ENCODE measurements at places on chromosomes 5 and 9.
A peak's percentile ranks its signal among the peaks of the same experiment; 100 is the strongest.

- no peak for DNase-seq
These were observed 1.6 kb downstream of the TMEM245 start for GRCh38 chr9:109117856-109118807.

DNA sequence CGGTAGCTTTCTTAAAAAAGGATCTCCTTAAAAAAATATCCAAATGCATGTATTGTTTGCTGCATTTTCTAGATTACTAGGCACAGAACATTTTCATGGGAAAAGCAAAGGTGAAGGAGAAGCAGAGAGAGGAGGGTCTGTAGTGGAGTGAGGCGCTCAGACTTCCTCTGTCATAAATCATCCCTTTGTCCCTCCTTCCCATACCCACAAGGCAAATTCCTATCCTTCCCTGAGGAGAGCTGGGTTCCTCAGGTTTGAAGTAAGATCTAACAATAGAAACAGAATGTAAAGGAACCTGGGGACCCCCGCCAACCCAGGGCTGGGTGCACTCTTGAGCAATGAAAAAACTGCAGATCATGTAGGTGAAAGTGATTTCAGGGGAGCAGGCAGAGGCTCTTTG lies 149.2 kb upstream of the ANKH start:
- no peak for DNase-seq

GRCh38 chr5:13356226-13356625 lies 588.3 kb downstream of the DNAH5 start:
- DNase-seq = no peak

DNA sequence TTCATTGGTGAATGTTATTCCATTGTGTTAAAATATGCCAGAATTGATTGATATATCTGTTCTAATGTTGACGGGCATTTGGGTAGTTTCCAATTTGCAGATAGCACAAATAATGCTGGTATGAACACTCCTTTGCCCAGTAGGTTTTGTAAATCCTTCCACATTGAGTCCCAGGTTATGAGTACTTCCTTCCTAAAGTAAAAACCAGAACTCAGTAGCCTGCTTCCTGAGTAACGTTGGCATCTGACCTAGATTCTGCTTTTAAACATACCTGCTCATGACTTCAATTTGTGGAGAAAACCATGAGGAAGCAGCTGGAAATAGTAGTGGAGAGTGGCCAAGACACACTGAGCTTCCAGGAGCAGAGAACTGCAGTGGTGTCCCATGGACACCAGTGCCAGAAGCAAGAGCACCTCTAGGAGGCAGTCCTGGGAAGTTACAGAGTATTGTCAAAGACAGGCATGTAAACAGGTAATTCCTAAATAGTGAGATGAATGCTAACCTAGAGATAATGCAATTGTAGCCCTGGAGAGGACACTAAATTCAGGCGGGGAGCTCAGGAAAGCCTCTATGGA lies 24.3 kb upstream of the RASGRF2 start:
- no peak for DNase-seq

DNA sequence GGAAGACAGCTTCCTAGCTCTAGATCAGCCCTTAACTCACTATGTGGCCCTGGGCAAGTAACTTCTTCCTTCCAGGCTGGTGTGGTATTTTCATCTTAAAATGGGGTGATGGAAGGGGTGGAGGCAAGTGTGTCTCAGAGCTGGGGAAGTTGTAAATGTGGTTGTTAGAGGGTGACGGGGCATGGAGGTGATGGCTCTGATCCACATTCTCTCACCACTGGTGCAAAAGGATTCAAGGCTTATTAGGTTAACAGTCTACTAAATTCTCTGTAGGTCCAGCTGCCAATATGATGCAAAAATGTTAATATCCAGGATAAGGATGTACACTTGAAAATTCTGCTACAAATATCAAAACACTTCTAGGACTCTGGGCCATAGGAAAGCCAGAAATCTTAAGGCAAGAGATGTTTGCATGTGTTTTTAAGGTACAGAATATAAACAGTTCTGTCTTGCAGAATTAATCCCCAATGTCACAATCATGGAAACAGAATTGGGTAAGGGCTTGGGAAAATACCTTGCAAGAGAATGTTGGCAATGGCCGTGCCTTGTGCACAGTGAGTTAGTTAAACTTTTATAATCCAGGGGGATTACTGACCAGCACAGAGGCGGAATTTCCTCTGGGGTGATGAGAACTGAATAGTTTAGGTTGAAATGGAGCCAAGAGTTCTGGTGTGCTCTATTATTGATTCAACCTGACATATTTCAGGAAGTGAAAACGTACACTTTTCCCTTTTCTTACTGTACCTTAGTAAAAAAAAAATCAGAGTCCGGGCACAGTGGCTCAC lies 19.8 kb downstream of the TNFSF15 start:
- DNase-seq = no peak

DNA sequence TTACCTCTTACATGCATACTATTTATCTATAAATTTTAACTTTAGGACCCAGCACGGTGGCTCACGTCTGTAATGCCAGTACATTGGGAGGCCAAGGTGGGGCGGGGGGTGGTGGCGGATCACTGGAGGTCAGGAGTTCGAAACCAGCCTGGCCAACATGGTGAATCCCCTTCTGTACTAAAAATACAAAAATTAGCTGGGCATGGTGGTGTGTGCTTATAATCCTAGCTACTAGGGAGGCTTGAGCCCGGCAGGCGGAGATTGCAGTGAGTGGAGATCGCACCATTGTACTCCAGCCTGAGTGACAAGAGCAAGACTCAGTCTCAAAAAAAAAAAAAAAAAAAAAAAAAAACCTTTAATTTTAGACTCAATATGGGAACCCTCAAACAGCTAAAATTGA lies 1582.6 kb upstream of the NUDT12 start:
- DNase-seq = no peak

- no peak for DNase-seq
These were observed 9.4 kb upstream of the REEP5 start for GRCh38 chr5:112931473-112931872.

- no peak for DNase-seq
These were observed 1126.7 kb upstream of the CDH9 start for GRCh38 chr5:28165096-28165495.

GRCh38 chr5:112205846-112206245 lies 213.2 kb downstream of the EPB41L4A start:
- no peak for DNase-seq

GRCh38 chr5:37769108-37769507 lies 70.7 kb downstream of the GDNF start:
- no peak for DNase-seq

DNA sequence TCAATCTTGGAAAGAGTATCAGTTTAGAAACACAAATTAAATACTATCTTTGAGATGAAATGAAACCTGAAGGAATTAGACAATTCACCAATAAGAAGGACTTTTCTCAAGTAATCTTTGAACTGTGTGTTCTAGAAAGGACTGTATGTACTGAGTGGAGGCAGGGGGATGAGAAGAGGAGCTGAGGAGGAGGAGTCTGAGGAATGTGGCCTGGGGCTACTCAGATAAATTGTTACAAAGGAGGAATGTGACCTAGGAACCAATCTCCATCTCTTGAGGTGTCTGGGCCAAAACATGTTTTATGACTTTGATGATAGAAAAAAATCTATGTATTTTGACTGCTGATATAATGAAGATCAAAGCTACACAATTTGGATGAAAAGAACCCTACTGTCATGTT lies 124.3 kb upstream of the ANKRD55 start:
- DNase-seq = no peak

GRCh38 chr9:125822160-125822559 lies 75.0 kb downstream of the PBX3 start:
- DNase-seq = no peak

DNA sequence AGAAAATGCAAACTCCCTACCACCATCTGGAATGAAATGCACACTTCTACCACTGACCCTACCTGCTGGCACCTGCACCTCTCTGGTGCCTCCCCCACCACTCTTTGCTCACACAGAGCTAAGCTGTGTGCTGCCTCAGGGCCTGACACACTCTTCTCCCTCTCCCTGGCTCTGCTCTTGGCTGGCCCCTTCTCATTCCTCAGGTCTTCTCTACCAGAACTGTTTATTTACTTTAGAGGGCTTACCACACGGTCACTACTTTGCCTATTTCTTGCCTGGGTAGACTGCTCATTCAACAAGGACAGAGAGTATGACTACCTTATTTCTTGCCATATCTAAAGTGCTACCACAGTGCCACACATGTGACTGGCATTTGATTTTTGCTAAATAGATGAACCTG lies 3.3 kb downstream of the REEP5 start:
- no peak for DNase-seq

DNA sequence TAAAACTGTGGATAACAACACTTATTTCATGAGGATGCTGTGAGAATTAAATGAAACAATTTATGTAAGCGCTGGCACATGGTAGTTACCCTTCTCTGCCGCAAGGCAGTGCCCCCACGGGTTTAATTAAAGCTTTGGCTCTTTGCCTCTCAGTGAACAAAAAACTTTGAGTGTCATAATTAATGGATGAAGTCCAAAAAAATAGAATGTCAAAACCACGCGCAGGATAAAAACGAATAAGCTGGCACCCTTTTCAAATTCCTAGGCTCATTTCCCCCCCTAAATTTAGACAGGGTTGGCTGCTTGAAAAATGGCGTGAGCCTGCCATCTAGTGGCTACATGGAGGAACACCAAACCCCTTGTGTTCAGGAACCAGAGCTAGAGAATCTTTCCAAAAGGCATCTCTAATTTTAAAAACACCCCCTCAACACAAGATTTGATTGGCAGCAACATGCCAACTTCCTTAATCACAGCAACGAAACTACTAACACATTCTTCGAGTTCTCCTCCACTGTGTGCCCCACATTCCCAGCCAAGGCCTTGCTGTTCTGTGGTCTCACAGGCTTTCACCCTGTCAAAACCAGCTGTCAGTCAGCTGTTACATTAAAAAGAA lies 29.0 kb upstream of the CCNG1 start:
- DNase-seq = peak; percentile 46

- no peak for DNase-seq
These were observed 34.4 kb downstream of the MAP1B start for GRCh38 chr5:72141440-72142355.

DNA sequence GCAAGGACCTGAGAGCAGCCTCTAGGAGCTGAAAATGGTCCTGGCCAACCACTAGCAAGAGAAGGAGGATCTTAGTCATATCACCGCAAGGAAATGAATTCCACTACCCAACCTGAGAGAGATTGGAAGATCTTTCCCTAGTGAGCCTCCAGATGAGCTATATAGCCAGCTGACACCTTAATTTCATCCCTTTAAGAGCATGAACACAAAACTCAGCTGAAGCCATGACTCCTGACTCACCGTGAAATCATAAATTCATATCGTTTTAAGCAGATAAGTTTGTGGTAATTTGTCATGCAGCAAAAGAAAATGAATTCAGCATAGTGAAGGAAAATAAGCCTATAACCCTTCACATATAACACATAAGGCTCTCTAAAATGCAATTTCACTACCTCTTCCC lies 23.5 kb downstream of the MAPKAP1 start:
- DNase-seq = no peak

DNA sequence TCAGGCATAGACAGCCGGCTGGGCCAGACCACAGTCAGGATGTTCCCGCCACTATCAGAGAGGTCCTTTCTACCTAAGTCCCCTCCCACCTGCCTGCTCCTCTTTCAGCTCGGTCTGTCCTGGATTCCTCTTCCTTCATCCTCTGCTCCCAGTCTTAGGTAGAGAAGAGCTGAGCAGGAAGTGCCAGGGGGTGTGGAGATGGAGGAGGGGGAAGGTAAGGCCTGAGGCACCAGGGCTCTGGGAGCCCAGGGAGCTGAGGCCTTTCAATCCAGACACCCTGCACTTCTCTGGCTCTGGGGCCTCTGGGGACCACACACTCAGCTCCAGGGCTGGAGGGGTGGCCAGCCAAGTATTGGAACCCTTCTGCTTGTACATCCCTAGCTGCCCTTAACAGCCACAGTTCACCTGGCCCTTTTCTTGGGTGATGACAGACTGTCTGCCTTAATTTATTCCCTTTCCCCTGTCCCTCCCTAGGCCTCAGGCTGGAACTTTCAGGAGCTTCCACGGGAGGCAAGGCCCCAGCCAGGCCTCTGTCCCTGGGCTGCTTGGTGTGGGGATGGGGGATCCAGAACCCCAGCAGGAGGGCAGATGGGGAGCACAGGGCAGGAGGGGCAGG lies 15.6 kb downstream of the IRF1 start:
- DNase-seq = no peak

DNA sequence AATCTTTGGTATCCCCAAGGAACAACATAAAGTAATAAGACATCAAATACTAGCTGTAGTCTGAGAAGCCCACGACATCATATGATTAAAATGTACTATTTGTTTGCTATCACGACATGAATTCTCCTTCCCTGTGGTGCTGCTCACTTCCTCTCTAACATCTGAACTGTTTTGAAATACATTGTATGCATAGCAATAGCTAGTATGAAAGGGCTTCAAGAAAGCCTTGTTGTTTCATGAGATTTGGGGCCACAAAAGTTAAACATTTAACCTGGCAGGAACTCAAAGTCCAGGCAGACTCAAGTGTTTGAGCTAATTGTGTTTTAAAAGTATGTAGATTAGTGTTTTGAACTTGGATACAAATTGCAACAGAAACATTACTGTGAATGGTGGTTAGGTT lies 237.4 kb upstream of the PTGER4 start:
- no peak for DNase-seq

DNA sequence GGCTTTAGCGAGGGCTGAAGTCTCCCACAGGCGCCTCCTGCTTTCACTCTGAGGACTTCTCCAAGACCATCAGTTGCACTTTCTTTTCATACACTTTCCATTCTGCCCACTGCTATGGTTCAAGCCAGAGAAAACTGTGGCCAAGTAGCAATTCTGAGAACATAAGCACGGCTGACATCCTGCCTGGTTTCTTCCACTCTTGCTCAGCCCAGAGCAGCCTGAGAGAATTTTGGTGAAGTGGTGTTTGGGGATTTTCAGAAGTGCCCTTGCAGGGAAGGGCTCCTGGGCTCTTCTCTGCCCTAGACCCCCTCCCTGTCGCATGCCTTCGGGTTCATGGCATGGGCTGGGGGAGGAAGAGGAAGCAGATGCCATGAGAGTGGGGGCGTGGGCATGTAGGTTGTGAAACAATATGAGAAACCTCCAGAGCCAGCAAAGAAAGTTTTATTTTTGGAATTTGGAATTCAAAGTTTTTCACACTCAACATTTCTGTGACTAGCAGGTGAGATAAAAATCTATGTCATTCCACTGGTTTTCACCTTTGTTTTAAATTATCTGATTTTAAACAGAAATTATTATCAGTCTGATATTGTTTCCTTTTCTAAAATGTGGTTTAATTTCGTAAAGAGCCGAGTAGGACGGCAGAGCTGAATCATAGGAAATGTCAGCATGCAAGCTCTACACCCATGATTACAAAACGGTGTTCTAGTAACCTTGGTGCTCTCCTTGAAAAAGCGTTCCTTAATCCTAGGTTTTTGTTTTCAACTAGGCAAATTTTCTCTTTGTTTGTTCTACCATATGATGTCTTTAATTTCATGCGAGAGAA lies 27.8 kb upstream of the TNFSF8 start:
- DNase-seq = no peak

Data from central memory CD8-positive, alpha-beta T cell (primary cell).